ENCODE measurements at places on chromosomes 16 and 17.

DNA sequence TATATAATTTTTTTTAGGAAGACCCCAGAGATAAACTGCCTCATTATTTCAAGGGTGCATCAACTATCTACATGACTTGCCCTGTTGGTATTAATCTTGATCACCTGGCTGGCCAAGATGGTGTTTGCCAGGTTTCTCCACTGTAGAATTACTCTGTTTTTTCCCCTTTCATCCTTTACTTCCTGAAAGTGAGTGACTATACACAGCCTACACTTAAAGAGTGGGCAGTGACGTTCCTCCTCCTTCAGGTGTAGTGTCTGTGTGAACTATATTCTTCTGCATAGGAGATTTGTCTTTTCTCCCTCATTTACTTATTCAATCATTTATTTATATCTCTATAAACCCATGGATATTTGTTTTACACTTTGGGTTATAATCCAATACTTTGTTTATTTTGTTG is 246.7 kb downstream of the IRF8 start:
- DNase-seq = no peak

DNA sequence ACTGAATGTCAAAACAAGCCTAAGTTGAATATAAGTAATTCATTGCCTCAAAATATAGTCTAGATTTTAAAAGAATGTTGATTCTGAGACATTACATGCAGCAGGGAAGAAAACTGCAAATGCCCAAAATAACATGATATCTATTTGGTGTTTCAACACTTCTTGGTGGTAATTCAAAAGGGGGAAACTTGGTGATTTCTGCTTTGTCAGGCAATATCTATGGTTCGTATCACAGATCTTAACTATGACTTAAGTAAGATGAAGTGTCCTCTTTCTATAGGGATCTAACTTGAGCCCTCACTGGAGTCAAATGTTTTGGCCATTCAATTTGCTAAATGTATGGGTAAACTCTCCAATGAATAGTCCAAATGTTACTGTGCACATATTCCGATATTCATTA is 44.6 kb downstream of the GNA13 start:
- DNase-seq = no peak

GRCh38 chr17:19702217-19702641 is 14.2 kb downstream of the SLC47A2 start:
- no peak for DNase-seq

DNA sequence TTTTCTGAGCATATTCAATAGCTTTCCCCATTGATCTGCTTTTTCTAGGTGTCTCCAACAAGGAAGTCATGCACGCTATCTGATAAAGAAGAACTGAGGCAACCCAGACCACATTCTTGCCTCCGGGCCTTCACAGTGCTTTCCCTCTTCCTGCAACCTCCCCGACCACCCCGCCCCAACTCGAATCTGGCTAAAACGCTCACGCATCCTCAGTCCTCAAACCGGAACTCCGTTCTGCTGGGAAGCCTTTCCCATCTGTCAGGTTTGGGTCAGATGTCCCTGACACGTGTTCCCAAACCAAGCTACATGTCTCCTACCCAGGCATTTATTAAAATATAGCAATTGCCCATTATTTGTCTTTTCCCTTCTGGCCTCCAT is 112.7 kb downstream of the VPS53 start:
- DNase-seq = no peak

- no peak for DNase-seq
Measured at GRCh38 chr17:59002126-59002525, 104.6 kb downstream of the TRIM37 start.

- DNase-seq = no peak
Measured at GRCh38 chr16:66277311-66278070, 89.0 kb upstream of the CDH5 start.

GRCh38 chr16:51542981-51543815 is 392.1 kb upstream of the SALL1 start:
- DNase-seq = no peak

GRCh38 chr17:76642994-76643393 is 563 bp downstream of the ST6GALNAC1 start:
- no peak for DNase-seq

GRCh38 chr17:79675413-79675725 is 55.4 kb upstream of the ENPP7 start:
- no peak for DNase-seq

GRCh38 chr16:75377729-75378386 is 55.4 kb downstream of the CFDP1 start:
- DNase-seq = no peak

GRCh38 chr16:9850817-9851216 is 331.4 kb downstream of the GRIN2A start:
- no peak for DNase-seq

DNA sequence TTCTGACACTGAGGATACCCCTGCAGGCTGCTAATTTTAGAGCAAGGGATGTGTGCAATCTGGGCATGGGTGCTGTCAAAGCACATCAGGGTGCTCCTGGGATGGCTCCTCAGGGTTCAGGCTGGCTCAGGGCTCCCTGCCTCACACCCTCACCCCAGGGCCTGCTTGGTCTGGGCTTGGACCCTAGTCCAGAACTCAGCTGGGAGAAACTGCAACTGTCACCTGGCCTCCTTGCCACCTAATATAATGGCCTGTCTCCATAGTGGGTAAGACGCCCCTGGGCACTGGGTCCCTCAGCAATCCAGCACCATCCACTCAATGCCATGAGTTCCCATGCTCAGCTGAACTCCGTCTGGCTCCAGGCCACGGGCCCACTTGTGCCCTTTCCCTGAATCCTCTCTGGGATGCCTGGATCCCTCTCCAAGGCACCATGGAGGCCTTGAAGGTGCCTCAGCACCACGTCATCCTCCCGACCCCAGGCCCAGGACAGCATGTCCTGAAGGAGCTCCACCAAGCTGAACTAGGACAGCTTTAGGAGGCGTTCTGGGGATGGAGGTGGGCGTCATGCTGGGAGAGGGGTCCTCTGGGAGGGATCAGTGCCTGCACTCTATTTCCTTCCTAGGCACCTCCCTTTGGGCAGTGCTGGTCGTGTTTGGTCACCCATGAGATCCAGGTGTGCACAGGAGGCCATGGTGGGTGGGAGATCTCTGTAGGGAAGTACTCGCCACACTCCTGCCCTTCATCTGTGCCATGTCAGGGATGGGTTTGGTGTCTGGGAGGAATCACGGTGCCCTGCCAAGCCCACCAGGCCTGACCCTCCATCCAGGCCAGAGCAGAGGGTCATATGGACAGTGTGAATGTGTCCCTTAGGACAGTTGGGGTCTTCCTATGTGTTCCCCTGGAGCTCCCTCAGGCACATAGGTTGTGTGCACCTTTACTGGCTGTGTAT is 1688.4 kb downstream of the TP53TG3F start:
- no peak for DNase-seq

DNA sequence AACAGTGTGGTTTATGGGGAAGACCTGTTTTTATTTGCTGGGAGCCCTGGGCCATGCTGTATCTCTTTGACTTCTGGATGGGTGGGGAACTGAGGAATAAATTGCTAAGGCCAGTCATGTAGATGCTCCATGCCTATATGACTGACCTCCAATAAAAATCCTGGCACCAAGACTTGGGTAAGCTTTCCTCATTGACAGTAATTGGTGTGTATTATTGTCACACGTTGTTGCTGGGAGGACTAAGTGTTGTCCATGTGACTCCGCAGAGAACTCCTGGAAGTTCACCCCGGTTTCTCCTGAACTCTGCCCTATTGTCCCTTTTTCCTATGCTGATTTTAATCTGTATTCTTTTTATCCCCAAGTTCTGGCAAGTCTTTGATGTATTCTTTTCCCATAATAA is 33.4 kb upstream of the USP22 start:
- no peak for DNase-seq

- peak; percentile 36 for DNase-seq
Measured at GRCh38 chr17:17183744-17184143, 22.4 kb downstream of the PLD6 start.

GRCh38 chr17:4127555-4127954 is 15.3 kb downstream of the ZZEF1 start:
- no peak for DNase-seq

DNA sequence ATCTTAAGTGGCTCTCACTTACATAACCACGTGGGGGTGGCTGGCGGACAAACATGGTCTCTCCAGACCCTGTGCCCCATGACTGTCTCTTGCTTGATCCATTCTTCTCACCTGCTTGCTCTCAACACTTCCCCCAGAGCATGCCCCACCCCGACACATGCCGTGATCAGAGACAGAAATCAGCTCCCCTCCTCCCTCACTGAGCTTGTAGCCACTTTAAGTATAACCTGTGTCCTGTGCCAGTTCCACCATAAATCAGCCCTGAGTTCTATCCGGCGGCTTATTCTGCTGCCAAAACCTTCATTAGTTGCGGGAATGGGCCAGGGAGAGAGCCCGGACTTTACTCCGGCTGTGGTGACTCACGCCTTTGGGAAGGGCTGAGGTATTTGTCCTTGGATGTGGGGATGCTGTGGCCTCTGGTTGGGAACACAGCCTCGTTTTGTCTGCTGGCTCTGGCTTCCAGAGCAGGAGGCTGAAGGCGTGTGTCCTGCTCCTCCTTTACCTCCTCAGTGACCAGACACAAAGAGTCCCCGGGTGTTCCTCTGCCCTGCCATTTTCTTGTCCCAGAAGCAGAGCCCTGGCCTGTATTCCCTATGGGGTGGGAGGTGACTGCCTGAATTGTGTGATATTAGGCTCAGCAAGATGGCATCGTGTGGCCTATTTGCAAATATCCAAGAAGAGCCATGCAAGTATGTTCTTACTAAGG is 21.1 kb downstream of the ANKRD40 start:
- DNase-seq = no peak

DNA sequence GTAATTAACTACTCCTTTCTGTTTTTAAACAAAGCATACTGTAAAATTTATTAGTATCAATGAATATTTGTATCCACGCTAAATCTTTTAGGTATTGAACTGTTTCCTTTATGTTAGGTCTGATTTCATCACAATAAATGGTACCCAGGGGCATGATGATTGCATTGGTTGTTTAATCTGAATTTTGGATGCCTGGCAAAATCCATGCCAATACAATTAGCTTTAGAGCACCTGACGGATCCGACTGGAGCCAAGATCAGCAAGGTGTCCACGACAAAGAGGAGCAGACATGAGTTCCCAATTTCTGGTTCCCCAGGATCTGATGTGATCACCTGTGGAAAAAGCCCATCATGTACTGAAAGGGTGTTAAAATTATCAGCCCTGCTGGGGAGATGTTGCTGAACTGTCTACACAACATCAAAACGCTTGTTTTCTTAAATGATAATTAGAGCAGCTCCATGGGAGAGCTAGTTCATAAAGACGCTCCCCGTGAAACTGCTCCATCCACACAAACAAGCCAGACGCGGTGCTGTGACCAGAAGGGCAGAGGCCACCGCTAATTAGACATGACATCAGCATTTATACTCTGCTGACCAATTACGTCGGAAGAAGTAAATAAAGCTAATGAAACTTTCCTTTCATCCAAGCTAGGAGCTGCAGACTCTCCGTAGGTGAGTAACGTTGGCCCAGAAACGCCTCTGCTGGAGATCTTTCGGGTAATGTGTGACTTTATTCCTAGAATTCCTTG is 151.7 kb downstream of the CPPED1 start:
- DNase-seq = no peak

DNA sequence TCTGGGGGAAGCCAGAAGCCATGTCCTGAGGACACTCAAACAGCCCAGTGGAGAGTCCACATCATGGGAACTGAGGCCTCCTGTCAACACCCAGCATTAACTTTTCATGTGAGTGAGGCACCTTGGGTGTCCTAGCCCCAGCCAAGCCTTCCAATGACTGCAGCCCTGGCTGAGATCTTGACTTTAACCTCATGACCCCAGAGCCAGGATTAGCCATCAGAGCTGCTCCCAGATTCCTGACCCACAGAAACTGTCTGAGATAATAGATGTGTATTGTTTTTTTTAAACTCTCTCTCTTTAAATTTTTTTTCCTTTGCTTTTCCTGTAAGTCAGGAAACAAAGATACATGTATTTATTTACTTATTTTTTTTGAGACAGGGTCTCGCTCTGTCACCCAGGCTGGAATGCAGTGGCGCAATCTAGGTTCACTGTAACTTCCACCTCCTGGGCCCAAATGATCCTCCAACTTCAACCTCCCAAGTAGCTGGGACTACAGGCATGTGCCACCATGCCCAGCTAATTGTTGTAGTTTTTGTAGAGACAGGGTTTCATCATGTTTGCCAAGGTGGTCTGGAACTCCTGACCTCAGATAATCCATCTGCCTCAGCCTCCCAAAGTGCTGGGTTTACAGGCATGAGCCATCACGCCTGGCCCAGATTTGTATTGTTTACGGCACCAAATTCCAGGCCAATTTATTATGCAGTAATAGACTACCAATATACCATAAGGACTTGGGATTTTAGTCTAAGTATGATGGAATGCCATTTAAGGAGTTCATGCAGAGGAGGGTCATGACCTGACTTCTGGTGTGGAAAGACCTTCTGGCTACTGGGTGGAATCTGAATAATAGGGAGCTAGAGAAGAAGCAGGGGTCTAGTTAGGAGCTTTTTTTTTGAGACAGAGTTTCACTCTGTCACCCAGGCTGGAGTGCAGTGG is 14.0 kb upstream of the TMEM94 start:
- no peak for DNase-seq

- no peak for DNase-seq
Measured at GRCh38 chr17:10061111-10061845, 137.1 kb downstream of the GAS7 start.

DNA sequence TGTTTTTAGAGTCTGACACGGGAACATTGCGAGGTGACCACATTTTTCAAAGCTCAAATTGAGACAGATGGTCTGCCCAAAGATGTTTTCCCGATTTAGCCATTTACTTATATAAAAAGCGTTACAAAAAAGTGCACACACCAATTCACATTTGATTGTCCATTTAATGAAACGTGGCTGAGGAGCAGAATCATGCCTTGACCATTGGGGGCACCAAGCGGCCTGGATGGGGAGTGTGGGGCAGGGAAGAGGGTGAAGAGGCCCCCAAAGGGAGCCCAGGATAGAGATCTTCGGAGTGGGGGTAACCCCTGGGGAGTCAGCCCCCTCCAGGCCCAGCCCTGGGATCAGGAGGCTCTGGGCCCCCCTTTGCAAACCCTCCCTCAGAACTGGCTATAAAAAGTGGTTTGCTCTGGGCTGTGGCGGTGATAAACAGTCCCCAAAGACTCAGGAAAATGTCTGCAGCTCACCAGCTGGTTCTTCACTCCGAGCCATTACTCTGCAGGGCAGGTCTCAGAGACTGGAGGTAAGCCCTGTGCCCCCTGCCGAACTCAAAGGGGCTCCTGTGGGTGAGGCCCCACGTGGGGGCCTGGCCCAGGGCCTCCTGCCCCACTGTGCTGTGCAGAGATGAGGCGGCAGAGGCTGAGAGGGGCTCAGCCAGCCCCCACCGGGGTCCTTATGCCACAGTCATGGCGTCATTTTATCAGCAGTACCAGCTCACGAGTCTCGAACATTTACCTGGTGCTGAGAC is 105.9 kb upstream of the SEC14L1 start:
- no peak for DNase-seq

GRCh38 chr16:27406511-27407128 is 4.6 kb downstream of the IL21R start:
- peak; percentile 46 for DNase-seq

DNA sequence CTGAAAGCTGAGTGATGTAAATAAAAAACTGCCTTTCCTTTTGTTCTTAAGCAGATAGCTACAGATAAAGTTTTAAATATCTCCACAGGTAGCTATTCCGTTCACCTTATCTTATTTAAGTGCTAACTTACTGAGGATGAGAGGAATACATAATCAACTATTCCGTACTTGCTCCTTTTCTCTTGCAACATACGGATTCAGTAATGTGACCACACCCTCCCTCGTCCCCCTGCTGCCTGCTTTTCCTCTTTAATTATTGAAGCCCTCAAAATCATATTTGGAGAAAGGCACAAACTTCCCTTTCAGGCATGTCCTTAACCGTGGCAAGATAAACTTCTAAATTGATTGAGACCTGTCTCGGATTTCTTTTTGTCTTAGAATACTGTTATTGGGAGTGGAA is 101.4 kb downstream of the MAP2K4 start:
- no peak for DNase-seq

All from activated CD4-positive, alpha-beta T cell treated with anti-CD3 and anti-CD28 coated beads, Interleukin-2, amount 50 U/mL, for 48 hours (primary cell).